Stimulated activated CD8-positive, alpha-beta memory T cell treated with anti-CD3 and anti-CD28 coated beads, Interleukin-4, amount 100 ng/mL, for 1 hour (primary cell): ENCODE measurements at places on chromosomes 4 and X.
A peak's percentile ranks its signal among the peaks of the same experiment; 100 is the strongest.

DNA sequence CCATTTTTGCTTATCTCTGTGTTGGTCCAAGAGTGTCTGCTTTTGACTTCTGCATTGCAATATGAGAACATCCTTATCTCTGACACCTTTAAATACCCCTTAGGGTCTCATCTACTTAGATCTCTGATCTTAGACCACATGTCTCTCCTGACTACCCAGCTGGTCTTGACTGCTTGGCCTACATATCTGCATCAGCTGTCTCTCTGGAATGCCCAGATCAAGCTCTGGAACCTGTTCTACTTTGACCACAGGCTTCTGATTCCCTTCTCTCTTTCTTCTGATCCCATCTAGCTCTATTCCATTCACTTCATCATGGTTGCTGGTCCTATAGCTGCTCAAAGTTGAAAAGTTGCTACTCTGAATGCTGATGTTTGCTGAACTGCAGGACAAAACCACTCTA, 301.2 kb downstream of the MAPK10 start:
- no peak for DNase-seq

DNA sequence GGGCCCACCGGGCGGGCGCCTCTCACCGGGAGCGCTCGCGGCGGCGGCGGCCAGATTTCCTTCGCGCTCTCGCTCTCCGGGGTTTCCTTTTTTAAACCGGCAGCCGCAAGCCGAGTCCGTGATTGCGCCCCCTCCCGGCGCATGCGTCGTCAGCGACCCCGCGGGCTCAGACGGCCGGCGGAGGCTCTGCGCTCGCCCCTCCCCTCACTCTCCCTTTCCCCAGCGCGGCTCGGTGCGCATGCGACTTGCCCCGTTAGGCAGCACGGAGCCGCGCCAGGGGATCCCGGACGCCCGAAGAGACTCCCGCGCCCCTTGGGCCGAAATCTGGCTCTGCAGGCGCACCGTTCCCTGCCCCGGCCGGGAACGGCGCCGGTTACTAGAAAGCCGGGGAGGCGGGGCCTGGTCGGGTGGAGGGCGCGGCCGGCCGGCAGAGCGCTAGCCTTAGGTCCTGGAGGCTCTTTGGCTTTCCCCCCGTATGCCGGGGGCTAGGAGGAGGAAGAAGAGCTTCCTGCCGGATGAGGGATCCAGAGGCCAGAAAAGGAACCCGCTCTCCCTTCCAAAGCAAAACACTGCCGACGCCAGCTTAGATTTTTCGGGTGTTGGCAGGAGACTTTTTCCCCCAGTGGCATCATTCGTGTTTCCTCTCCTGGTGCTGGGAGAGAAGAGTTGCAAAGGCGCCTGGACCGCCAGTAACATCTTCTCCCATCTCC, at the start of gene CLOCK:
TSS of gene CLOCK (minus strand) at position 154 of the 710 bp plus-strand sequence. CDS start 64,124 bp downstream, outside the sequence.
- peak; percentile 69 for DNase-seq

DNA sequence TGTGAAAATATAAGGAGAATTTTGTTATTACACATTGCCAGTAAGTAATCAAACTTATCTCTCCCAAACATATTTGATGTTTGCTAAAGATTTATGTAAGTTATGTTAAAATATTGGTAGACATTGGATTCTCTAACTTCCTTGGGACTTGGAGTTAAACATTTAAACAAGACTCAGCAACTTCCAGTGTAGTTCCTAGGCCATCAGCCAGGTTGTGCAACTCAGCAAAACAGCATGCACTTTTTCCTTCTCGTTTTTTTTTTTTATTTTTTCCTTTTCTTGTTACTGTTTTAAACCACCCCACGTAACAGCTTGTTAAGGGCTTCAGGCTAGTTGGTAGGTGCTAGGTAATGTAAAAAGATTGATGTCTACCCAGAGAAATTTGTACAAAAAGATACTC, 510.4 kb downstream of the ANKRD50 start:
- no peak for DNase-seq

GRCh38 chr4:26407476-26407875, 82.8 kb downstream of the CCKAR start:
- no peak for DNase-seq

DNA sequence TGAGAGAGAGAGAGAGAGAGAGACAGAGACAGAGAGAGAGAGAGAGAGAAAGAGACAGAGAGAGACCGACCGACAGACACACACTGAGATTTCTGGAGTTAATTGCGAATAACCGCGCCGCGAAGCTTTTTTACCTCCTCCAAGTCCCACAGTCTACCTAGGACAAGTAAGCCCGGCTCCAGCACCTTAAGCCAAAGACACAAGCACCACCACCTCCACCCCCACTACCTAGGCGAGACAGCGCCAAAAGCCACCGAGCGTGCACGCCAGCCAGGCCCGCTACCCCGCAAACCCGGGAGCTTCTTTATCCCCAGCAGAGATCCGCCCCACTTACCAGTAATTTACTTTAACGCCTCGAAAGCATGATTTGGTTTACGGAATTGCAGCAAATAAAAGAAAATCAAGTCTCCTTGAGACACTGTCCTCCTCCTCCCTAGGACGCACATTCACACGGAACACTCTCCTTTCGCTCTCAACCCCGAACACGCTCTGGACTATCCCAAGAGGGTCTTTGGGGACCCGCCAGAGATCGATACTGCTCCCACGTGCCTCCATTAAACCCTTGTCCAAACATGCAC, 649.6 kb upstream of the DIPK2B start:
- no peak for DNase-seq

DNA sequence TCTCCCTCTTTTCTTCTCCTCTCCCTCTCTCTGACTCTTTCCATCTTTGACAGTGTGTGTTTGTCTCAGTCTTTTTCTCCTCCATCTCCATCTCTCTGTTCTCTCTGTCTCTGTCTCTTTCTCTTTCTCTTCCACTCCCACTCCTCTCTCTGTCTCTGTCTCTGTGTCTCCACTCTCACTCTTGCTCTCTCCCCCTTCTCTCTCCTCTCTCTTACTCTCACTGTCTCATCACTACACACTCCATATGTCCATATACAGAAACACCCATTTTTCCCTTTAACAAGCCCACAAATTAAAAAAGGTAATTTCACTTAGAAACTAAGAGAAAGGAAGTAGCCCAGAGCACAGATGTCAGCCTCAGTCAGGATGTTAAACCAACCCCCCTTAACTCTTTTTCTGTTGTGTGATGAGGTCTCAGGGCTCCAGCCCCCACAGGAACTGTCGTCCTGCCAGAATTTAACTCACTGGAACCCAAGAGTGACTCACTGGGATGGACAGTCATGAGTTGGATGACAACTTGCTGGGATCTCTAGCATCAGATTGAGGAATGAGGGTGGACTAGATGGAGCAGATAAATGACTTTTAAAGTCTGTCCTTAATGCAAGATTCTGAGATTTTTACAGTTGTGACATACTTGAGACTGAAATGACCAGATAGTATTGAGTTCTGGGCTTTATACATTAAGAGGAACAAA, 27.5 kb downstream of the OTUD6A start:
- no peak for DNase-seq

- no peak for DNase-seq
Observed at GRCh38 chr4:157898836-157899605, 273.8 kb downstream of the GASK1B start.

DNA sequence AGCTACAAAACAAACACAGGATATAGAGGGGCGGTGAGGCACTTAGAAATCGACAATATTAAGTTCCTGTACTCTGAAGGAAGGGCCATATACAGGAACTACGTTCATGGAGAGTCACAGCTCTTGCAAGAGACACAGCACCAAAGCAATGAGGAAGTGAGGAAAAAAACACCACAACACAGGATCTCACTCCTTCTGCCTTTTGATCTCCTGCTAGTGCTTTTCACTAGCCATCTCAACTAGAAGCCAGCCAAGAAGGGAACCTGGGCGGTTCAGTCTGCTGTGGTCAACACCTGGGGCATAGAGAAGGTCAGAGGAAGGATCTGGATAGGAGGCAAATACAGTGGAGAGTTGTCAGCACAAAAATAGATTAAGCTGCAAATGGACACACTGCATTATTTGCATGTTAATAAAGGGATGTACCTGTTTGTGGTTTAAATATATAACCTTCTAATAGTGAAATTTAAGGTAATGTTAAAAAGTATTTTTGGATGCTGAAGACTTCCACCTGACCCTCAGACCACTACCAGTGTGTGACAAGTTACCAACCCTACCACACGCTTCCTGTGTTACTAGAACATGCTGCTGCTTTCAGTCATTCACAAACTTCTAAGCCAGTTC, 104.6 kb downstream of the DTHD1 start:
- DNase-seq = peak; percentile 11

GRCh38 chr4:1492142-1492457, 85.9 kb upstream of the NKX1-1 start:
- no peak for DNase-seq

GRCh38 chr4:14636563-14636962, 365.7 kb upstream of the CPEB2 start:
- no peak for DNase-seq

DNA sequence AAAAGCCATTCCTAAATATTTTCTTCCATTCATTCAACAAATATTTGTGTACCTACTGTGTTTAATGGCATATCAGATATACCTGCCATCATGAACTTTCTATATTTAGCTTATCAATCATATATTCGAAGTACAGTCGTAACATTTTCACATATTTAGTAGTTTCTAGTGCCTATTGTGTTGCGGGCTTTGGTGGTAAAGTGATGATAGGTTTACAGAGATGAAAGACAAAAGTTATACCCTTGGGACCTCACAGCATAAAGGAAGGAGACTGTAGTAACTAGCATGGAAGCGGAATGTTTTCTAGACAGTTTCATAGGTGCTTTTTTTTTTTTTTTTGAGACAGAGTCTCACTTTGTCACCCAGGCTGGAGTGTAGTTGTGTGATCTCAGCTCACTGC, 39.5 kb downstream of the RBPJ start:
- no peak for DNase-seq

DNA sequence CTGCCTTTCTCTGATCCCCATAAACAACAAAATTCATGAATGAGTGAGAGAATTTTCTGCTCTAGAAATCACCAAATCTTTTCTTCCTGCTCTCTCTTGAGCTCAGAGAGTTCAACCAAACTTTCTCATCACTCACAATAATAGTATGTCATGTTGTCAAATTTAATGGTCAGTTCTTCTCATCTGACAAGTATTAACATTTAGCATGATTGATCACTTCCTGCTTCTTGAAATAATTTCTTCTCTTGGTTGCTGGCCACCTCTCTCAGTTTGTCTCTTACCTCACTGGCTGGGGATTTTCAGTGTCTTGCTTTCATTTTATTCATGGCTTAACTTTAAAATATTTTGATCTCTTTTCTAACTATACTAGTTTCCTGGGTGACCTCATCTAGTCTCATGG, 25.5 kb upstream of the FGF5 start:
- no peak for DNase-seq

- no peak for DNase-seq
Observed at GRCh38 chr4:72418458-72418857, 150.6 kb downstream of the ADAMTS3 start.

- DNase-seq = no peak
Observed at GRCh38 chrX:115322375-115322774, 32.9 kb downstream of the LUZP4 start.

DNA sequence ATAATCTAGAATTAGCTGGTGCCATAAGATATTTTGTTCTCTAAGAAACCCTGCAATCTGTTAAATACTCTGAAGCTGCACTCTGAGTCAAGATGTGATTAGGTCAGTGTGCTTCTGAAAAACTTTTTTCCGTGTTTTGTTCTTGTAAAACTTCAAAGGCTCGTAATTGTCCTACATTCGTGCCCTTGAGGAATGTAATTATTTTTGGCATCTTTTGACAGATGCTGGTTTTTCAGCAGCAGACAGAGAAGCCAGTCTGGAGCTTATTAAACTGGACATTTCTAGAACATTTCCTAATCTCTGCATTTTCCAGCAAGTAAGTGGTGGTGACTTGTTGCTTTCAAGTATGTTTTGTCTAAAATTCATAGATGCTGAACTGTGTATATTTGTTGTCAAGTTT, 36.8 kb upstream of the TADA2B start:
- no peak for DNase-seq

DNA sequence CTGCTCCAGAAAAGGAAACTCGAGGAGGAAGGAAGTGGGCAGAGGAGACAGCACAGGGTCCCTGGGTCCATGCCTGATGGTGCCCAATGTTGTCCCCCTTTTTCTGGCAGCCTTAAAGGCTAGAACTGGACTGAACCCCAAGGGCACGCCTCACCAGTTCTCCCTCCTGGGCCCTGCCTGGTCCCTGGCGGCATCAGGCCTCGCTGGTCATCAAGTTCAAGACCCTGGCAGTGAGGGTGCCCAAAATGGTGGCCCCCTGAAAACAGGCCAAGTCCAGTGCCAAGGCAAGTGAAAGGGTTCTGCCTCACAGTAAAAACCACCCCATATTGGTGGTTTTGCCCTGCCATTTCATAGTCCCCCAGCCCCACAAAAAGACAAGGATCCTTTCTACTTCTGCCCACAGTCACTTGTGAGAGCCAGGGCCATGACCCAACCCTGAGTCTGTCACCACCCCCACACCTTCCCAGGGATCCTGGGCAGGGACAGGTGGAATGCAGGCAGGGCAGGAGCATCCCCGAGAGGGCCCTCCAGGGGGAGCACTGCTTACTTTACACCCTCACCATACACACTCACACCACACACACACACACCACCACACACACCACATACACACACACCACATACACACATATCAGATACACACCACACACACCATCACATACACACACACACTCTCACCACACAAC, 107.6 kb downstream of the DCTD start:
- no peak for DNase-seq

DNA sequence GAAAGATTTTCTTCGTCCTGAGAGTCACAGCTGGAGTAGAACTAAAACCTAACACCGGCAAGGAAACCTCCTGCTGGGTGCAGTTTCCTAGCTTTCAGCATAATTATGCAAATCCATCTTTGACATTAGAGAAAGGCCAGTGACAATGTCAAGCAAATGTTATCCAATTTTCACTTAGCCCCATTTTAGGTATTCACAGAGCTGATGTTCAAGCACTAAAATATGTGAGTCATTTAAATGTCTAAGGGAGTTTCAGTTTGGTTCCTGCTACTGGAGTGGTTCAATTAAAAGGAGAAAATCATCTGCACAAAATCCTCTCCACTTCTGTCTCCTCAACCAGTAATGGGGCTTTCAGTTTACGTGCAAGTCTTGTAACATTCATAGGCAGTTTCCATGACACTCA, 37.1 kb upstream of the AMOT start:
- no peak for DNase-seq
